ENCODE measurements at places on chromosomes 3 and 15.
A peak's percentile ranks its signal among the peaks of the same experiment; 100 is the strongest.

- DNase-seq, result peak; percentile 32
Measured at GRCh38 chr3:53229171-53229570, 26.7 kb downstream of the TKT start.

DNA sequence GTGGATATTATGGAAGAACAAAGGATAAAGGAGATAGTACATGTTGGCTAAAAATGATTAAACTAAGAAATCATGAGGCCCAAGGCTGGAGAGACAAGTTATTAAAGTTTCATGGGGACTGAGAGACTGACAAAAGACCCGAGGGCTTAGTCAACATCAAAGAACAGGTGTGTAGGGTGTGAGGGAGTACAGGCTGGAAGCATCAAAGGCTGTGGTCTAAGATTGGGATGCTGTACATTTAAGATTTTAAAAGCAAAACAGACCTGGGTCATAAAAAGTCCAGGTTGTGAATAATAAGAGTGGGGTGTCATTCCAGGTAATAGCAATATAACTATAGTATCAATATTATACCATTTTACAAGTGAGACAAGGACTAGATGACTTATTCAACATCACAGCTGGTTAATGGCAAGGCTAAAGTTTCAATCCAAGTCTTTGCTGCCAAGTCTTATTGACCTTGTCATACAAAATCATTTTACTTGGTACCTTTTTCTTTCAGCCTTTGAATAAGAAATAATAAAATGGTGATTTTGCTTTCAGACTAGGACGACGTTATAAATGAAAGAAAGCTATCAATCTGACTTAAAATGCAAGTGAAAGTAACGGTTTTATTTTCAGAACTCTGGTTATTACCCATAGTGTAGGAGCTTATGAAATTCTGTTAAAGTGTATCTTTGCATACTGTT lies 211.6 kb downstream of the TNIK start:
- DNase-seq, result no peak

DNA sequence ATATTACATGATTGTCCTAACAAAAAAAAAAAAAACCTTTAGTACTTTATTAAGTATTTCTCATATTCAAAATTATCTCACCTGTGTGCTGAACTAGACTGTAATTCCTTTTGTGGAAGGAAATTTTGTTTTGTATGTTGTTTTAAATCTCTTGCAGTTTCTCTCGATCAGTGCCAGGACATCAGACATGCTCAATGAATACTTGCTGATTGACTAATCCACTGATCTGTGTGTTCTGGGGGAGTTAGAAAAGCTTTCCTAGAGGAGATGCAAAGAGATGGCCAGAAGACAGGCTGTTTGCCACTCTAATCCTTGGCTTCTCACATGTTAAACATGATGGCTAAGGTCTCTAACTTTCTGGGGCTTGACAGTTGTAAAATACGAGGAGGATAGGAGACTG lies 233.3 kb upstream of the NR2E3 start:
- DNase-seq, result no peak

DNA sequence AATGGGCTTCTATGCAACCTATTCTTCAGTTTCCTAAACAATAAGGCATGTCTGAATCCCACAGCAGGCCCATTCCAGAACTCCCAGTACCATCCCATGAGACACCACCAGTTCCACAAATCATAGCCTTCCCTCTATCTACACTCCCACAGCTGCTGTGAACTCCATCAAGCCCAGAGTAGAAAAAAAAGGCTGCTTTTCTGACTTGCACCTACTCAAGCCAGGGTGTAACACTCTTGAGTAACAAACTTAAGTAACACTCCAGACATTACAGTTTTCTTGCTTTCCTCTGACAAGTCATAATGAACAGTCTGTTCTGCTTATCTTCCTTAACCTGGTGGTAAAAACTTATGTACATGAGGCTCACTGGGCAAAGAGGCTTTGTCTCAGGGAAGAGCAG lies 283.1 kb downstream of the NFKBIZ start:
- DNase-seq, result no peak

GRCh38 chr15:69341356-69341755 lies 42.6 kb downstream of the PAQR5 start:
- no peak for DNase-seq

DNA sequence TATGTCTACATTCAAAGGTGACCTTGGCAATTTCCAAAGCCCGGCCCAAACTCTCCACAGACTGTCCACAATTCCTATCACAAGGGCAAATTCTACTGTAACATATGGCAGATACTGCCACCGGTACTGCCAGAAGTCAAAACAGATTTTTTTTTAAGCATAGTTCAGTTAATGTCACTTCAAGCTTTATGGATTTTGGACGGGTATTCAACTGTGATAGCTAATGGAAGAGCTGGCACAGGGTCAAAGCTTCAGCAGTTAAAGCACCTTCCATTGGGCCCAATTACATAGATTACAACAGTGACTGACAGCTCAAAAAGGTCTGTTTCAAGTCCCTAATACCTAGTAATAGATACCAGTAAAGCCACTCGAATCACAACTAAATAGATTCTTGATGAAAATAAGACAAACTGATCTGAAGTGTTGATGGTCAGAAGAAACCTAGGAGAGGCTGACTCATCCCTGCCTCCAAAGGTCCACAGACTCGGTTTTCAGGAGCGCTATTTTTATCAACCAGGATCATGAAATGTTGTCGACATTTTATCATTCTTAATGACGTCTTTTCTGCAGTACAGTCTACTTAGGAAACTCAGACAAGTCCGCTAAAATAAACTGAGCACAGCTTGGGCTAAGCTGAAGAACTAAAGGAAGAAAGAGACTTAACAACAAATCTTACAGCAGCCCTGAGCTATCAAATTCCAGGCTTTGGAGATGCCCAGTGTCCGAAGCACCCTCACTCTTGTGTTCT lies 38.7 kb downstream of the ANXA2 start:
- DNase-seq, result no peak

- no peak for DNase-seq
Measured at GRCh38 chr3:125150525-125151441, 61.8 kb downstream of the SLC12A8 start.

DNA sequence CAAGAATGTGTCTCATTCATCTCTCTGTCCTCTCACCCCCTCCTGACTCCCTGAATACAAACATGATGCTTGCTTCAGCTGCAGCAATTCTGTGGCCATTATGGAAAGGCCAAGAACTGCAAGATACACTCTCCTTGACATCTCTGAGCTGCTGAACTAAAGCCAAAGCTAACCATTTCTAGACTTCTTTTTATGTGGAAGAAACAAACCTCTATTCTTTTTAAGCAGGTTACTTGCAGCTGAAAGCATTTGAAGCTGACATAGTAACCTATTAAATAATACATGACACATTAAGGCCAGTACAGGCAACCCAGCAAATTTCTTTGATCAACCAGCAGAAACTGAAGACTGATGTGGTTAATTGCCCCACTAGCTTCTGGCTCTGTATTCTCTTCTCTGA lies 17.5 kb downstream of the FHIT start:
- DNase-seq, result no peak

GRCh38 chr3:183306798-183307671 lies 54.0 kb downstream of the B3GNT5 start:
- DNase-seq, result peak; percentile 90

GRCh38 chr3:55661141-55661540 lies 174.0 kb upstream of the WNT5A start:
- no peak for DNase-seq

DNA sequence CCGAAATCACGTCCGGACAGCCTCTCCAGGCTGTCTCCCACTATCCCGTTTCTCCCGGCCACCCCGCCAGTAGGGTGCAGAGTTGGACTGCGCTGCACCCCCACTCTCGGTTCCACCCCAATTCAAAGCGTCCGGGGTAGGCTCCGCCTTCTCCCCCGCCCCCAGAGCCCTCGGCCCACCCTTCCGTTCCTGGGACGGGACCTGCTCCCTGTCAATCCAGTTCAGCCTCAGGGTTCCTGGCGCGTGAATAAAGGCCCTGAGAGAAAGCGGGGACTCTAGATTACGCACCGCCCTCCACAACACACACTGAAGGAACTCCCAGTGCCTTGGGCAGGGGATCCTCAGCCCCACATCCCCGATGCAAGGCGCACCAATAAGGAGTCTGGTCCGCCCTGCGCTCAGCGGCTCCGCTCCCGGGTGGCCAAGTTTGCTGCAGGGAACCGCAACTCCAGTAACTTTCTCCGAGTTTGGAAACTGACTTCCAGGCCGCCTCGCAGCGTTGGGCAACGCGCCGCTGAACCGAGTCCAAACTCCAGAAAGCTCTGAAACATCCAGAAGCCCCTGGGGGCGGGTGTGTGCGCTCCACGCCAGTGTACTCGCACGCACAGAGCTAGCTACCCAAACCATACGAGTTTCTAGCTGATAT lies 1.9 kb downstream of the ADAMTS9 start:
- DNase-seq, result peak; percentile 95

DNA sequence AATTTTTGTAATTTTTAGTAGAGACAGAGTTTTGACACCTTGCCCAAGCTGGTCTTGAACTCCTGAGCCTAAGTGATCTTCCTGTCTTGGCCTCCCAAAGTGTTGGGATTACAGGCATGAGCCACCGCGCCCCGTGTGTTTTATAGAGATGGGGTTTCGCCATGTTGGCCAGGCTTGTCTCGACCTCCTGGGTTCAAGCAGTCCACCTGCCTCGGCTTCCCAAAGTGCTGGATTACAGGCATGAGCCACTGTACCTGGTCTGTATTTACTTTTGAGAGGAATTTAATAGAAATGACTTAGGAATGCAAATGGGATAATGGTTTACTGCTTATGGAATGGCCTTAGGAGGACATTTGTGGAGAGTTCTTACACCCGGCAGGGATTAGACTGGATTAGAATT lies 10.8 kb downstream of the TATDN2 start:
- no peak for DNase-seq

GRCh38 chr15:100714749-100715342 lies 112.5 kb downstream of the ASB7 start:
- DNase-seq, result no peak

DNA sequence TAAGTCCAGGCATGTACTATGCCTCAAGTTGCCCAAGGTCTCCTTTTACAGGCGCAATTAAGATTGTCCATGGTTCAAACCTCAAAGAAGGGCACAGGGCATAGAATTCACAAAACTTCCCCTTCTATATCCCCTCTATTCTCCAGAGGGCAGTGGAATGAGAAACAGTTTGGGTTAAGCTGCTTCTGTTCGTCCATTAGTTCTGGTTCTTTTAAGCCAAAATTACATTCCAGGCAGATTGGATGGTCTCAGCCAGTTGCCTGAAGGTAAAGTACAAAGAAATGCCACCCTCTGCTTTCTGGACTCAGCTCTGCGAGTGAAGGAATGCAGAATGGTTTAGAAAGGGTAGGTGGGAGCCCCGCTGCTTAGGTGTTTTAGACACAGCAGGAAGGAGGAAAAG lies 200.7 kb downstream of the GREM1 start:
- no peak for DNase-seq

DNA sequence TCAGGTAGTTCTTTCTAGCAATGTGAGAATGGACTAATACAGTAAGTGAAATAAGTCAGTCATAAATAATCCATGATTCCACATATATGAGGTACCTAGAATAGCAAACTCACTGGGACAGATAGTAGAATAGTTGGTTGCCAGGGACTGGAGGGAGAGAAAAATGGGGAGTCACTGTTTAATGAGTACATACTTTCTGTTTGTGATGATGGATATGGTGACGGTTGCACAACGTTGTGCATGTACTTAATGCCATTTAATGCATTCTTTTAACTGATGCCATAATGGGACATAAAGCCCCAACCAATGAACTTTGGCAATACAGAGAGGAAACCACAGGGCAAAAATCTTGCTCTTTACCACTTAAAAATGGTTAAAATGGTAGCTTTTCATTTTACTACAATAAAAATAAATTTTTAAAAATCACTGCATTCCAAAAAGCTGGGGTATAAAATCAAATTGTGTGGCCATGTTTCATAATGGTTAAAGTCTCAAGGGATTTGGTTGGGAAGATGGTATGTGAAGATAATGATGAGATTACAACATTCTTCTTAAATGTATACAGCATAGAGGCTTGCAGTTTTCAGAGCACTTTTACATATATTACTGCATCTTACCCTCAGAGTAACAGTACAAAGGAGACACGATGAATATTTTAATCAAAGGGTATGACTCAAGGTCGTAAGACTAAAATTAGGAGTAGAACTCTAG lies 45.2 kb downstream of the ADAM10 start:
- no peak for DNase-seq

Measured in upper lobe of right lung (tissue), 1 donor.